Stimulated activated CD8-positive, alpha-beta memory T cell treated with anti-CD3 and anti-CD28 coated beads, Interleukin-15, amount 100 ng/mL, for 24 hours (primary cell): ENCODE measurements at places on chromosomes 5 and 9.

GRCh38 chr9:116061546-116062205, 91.9 kb upstream of the PAPPA start:
- DNase-seq, result no peak

- DNase-seq, result no peak
Measured at GRCh38 chr9:36892279-36892678, 141.8 kb downstream of the PAX5 start.

GRCh38 chr5:94310833-94311232, 307.6 kb downstream of the KIAA0825 start:
- DNase-seq, result no peak

DNA sequence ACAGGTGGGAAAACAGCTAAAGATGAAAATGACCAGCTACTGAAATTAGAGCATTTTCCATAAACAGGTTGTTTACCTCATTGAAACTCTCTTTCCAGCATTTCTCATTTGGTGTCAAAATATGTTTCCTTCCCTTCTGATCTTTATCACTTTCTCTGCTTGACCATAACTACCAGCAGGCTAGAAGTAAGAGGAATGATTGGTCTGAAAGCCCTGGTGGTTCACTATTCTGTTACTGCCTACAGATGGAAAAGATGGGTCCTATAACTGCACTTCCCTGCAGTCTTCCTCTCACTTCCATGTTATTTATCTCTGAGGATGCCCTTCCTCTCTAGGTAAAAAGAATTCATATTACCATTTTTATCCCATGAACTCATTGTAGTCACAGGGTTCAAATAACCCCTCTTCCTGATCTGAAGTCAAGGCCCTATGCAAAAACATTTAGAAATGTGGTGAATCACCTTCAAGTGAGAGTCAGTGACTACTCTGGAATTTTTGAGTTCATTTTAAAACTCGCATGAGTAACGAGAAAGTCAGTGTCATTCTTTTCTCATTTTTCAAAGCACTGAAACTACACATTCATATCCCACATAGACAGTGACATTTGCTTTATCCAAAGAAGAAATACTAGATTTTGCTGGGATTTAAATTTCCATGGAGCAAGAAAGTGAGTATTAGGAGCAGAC, 51.7 kb downstream of the ZNF474 start:
- DNase-seq, result no peak

DNA sequence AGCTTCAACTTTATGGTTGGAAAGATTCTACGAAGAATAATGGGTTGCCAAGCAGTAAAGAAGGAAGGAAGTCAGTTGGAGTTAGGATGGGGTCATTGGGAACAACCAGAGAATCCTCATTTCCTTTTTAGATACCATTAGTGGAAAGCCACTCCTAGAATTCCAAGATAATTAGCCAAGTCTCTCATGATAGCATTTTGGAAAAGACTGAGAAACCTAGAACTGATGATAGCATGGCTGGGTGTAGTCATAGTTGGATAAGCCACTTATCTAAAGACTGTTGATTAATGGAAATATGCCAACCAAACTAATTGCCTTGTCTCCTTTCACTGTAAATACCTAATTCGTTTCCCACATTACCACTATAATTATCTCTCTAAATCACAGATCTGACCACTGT, 377.0 kb downstream of the GLIS3 start:
- no peak for DNase-seq

GRCh38 chr5:136205061-136205702, 12.2 kb upstream of the SMIM32 start:
- no peak for DNase-seq

- no peak for DNase-seq
Measured at GRCh38 chr5:14721990-14722656, 57.6 kb downstream of the OTULIN start.

DNA sequence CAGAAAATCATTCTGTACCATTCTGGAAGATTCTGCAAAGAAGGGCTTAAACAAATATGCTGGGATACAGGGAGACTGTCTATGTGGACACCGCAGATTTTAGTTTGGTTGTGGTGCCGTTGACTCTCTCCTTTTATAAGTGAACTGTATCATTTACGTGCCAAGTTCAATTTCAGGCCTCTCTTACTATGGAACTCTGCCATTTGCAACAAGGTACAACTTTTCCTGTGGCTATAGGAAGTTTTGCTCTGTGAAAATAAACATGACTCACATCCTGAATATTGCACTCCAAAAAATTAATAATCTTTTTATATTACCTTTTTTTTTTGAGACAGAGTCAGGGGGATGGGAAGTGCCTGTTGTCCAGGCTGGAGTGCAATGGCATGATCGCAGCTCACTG, 29.7 kb upstream of the CSNK1G3 start:
- DNase-seq, result no peak

DNA sequence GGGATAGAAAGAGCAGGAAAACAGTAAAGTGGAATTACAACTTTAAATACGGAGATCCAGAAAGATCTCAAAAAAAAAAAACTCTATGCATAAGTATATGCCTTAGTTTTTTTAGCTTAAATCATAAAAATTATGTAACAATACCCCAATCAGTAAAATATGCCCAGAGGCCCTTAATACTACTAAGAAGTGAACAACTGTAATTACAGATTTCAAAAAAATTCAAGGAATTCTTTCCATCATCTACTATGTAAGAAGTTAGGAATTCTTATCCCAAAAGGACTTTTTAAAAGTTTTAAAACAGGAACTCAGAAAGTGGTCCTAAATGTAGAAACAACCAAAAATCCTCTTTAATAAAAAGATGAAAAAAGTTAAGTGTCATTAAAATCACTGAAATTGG, 111.3 kb downstream of the SSBP2 start:
- no peak for DNase-seq

DNA sequence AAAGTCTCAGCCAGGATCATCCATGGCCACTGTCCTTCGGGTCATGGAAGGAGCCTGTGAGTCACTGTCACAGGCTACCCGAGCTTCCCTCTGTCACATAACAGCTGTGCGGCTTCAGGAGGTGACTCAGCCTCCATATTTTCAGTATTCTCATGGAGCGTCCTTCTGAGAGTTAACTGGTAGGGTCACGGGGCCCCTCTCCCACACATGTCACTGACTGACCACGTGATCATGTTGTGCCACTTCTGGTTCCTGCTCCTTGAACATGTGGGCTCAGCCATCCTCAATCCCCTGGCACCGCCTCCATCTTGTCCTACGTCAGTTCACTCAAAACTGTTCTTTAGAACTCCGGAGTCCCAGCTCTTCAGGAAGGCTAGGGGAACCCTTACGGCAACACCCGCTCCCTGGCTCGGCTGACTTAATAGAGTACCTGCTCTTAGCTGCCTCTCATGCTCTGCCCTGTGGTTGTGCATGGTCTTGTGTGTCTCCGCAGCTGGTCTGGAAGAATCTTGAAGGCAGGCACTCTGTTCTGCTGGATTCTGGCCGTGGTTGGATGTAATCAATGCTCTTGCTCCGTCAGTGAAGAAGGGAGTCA, 182.8 kb downstream of the ICE1 start:
- DNase-seq, result no peak

DNA sequence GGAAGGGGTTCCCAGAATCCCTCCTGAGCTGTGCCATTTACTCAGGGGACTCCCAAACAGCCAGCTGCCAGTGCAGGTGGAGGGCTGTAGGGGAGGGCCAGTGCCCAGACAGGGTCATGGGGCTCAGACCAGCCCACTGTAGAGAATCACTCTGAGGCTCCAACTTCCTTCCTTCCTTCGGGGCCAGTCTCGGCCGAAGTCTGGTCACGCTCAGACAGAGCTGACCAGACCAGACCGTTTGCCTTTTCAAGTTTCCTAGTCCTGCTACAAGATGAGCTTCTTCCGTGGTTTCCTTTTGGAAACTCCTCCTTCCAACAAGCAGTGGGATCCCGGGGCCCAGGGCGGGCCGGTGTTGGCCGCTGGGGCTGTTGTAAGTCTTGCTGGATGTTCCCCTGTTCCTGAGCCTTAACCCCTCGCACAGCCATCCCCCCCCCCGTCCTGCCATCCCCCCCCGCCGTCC, 52.6 kb downstream of the SAR1B start:
- no peak for DNase-seq

DNA sequence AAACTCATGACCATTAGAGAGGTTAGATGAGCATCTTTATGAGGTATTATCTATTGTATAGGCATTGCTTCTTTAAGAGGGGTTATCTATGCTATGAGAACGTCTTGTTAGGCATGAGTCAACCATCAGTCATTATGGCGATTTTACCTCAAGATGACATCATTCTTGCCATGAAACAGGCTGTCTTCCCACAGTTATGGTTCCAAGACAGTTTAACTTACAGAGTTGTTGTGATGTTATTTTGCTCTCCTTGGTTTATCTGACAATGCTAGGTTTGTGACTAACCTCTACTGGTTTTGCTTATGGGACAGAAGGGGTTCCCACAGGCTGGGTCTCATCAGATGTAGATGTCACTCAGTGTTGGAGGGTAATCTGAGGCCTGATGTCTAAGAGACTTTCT, 1864.7 kb upstream of the ACO1 start:
- no peak for DNase-seq

DNA sequence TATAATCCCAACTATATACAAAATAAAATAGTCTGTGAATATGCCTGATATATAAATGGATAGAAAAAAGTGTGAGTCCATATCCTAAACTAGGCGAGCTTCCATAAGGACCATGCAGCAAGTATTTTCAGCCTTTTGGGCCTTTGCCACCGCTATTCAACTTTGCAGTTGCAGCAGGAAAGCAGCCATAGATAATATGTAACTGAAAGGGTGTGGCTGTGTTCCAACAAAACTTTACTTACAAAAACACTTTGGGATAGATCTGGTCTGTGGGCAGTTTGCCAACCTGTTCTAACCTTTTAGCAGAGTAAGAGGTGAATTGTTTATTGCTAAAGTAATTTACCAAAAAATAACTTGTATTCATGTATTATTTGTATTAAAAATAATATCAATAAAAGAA, 127.8 kb upstream of the GPR151 start:
- no peak for DNase-seq

DNA sequence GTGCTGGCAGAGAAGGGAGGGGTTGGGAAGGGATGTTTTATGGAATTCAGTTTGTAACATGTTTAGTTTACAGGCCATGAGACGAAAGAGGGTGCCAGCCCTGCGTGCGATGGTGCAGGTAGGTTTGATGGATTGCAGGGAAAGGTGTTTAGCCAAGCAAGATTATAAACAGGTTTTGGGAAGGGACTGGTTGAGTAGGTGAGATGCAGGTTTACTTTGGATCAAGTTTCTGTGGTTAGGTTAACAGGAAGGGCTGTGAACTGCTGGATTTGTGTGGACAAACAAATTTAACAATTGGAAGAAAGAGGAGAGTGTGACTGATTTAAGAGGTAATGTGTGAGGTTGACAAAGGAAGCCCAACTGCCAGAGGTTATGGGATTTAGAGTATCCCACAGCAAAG, 32.6 kb upstream of the GPX3 start:
- no peak for DNase-seq

GRCh38 chr5:102691434-102691833, 63.7 kb upstream of the PAM start:
- DNase-seq, result no peak

DNA sequence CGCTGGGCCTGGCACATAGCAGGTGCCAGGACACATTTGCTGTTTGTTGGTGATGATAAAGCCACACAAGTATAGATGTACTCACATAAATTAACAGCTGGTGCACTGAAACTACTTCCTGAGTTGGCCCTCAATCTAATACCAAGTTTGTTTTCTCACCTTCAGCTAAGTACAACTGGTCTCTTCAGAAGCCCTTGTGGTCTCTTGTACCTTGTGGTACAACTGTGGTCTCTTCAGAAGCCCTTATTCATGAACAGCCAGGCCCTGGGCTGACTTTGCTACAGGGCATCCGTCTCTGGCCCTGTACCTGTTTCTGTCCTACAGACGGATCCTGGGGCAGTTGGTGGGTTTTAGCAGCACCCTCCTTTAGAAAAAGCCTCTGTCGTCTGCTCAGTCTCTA, 81.5 kb downstream of the DAB2IP start:
- DNase-seq, result no peak

GRCh38 chr9:98977813-98978212, 34.1 kb downstream of the COL15A1 start:
- DNase-seq, result no peak
